ENCODE measurements at places on chromosomes 5 and 9.
A peak's percentile ranks its signal among the peaks of the same experiment; 100 is the strongest.

DNA sequence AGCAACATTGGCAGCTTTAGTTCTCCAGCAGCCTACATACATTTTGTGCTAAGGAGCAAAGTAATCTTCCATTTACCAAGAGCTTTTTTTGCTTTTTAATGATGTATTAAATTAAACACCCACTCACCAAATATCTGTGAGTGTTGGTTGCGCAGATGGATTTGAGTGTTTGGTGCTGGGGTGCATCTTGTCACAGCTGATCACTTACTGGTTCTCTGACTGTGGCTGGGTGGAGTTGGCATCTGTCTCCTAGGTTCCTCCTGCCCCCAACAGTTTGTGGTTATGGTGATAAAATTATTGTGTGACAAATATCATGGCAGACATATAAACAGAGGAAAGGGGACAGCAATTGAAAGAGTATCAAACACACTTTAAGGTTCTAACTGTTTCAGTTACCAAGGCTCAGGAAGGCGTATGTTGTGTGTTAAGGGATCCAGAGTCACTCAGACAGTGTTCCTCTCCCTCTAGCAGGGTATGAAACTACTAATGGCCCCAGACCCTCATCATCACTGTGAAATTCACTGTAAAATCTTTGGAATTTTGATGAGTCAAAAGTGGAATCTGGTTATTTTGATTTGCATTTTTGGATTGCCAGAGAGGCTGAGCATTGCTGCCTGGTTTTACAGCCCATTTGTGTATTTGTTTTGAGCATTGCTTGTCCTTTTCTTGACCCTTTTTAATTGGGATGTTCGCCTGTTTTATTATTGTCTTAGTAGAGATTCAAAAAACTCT is 81.7 kb downstream of the PDE8B start:
- no peak for DNase-seq

- peak; percentile 69 for DNase-seq
Observed at GRCh38 chr5:146751781-146752401, 126.7 kb downstream of the PPP2R2B start.

GRCh38 chr9:89452561-89452960 is 45.4 kb downstream of the SEMA4D start:
- no peak for DNase-seq

DNA sequence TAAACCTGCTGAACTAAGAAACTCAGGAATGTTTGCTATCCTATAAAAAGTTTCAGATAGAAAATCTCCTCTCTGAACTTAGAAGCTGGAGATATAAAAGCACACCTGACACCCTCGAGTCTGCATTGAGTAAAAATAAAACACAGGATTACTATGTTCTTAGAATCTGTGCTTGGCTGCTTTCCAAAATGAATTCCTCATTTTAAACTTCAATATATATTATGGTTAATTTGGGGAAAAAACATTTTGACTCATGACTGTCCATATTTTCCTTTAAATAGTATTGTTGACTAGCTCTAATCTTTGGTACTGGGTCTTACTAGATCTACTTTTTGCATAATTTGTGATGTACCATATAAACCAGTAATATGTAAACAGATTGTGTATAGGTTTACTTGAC is 36.7 kb downstream of the FBXW2 start:
- DNase-seq, result no peak

DNA sequence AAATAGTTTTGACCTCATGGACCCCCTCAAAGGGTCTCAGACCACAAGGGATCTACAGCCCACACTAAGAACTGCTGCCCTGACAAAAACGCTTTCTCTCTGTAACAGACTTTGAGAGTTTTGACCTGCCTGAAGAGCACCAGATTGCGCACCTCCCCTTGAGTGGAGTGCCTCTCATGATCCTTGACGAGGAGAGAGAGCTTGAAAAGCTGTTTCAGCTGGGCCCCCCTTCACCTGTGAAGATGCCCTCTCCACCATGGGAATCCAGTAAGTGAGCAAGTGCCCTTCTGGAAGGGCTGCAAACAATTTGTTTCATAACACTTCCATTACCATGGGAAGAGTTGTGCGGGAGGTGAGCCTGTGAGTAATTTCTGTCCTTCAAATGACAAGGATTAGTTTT is 6.0 kb downstream of the PTTG1 start:
- DNase-seq, result no peak

GRCh38 chr5:137144656-137145055 is 354.5 kb downstream of the SPOCK1 start:
- DNase-seq, result no peak

- DNase-seq, result no peak
Observed at GRCh38 chr9:99557816-99558215, 263.9 kb upstream of the NR4A3 start.

DNA sequence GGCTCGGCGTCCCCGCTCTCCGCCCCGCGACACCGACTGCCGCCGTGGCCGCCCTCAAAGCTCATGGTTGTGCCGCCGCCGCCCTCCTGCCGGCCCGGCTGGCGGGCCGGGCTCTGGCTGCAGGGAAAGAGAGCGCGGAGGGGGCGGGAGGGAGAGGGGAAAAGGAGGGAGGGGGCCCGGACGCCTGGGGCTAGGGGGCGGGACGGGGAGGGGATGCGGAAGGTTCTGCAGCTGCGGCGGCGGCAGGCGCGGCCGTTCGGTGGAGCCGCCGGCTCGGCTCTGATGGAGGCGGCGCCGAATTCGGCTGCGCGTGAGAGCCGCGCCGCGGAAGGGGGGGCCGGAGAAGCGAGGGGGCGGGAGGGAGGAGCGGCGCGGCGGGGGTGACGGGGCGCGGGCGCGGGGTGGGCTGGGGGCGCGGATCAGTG is at the start of gene MARCHF11:
Gene MARCHF11 (minus strand): TSS at position 281 of the 425 bp plus-strand sequence. CDS start 216 bp downstream, at position 65.
- DNase-seq, result no peak

DNA sequence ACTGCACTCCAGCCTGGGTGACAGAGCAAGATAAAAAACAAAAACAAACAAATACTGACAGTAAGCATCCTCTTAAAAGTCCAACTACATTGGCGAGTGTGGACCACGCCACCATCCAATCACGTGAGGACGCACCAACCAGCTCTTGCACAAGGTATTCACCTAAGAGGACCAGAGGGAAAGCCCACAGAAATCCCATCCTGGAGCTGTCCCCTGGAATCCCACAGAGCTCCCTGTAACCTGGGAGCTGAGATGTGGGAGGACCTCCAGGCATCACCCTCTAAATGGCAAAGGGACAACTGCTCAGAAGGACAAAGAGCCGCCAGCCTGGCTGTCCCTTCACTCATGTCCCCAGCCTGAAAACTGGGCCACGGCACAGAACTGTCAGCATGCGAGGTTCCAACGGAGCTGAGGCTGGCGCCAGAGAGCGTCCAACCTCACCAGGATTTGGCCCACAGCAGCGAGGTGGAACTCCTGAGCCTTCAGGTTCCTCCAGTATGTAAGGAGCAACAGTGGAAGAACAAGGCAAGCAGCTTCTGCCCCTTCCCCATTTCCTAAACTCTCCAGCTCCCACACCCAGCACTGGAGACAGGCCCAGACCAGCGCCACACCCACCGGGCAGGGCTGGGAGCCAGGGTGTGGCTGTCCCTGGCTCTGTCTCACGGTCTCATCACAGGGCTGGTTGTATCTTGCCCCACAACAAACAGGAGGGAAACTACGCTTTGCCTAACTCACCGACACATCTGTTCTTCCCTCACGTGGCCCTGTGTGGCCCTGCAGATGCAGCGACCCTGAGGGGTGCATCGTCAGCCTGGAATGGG is 15.2 kb downstream of the IPPK start:
- DNase-seq, result no peak

- DNase-seq, result no peak
Observed at GRCh38 chr5:54462281-54462680, 6.8 kb downstream of the HSPB3 start.

DNA sequence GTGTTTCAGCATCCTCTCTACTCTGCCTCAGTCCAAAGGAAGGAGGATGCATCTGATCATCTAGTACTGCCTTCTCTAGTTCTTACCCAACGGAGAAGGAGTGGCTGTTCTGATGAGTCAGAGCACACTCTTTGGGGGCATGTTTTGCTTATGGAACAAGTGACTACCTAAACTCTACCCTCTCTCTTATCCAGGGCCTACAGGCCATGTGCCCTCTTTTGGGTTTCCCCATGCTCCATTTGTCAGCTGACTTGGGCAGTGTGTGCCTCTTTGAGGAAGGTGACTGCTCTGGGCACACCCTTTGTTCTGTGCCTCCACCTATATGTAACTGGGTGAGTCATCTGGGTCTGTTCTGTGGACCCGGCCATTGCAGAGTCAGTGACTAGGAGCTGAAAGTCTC is 89.6 kb upstream of the BNC2 start:
- DNase-seq, result no peak

- DNase-seq, result no peak
Observed at GRCh38 chr5:17619354-17619753, 9.2 kb downstream of the TAF11L12 start.

DNA sequence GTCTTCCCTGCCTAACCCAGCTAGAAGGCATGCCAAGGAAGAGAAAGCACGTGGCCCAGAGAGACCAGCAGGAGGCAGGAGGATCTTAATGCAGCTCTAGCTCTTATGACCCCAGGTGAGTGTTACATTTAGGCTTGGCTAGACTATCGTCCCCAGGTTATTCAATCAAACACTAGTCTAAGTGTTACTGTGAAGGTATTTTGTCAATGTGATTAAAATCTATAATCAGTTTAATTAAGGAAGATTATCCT is 483.7 kb downstream of the BNC2 start:
- DNase-seq, result no peak

GRCh38 chr9:127585161-127585819 is 26.8 kb upstream of the STXBP1 start:
- no peak for DNase-seq

DNA sequence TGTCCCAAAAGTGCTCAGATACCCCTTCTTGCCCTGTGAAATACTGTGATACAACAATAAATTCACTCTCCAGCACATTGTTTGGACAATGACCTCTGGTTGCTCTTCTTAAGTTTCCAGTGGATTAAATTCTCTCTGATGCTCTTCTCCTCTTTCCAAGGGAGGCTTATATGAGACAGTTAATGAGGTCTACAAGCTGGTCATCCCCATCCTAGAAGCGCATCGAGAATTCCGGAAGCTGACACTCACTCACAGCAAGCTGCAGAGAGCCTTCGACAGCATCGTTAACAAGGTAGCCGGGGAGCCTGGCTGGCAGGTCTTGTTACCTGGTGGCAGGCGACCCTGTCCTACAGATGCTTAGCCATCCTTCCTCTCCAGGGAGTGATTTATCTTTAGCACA is 226.5 kb downstream of the DOCK8 start:
- no peak for DNase-seq

GRCh38 chr9:109270441-109270840 is 50.4 kb downstream of the EPB41L4B start:
- no peak for DNase-seq

GRCh38 chr5:125603321-125603720 is 819.9 kb upstream of the GRAMD2B start:
- no peak for DNase-seq

DNA sequence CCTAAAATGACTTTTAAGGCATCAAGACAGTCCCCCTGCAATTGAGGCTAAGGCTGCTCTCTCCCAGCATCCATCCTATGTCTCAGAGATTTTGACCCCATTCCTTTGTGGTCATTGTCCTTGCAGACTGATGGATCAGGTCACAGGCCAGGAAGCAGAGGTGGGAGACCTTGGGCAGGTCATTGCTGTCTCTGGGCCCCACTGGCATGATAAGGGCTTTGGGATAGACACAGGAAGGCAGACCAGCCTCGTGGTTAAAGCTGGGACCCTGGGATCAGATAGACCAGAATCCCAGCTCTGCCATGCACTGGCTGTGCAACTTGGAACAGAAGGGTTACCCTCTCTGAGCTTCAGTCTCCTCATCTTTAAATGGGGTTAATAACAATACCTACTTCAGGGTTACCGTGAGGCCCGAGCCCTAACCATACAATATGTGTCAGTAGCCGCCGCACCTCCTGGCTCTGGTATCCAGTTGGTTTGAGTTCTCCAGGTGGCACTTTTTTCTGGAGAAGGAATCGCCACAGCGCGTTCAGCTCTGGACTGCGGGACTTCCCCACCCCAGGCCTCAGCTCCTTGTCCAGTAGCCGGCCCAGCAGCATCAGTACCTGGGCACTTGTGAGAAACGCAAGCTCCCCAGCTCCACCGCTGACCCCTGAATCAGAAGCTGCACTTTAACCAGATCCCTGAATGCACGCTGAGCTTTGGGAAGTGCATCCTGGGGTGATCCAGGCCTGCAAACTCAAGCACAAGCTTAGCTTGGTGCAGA is 21.4 kb downstream of the LAMC3 start:
- no peak for DNase-seq

GRCh38 chr9:102569436-102569835 is 425.7 kb upstream of the CYLC2 start:
- DNase-seq, result no peak

DNA sequence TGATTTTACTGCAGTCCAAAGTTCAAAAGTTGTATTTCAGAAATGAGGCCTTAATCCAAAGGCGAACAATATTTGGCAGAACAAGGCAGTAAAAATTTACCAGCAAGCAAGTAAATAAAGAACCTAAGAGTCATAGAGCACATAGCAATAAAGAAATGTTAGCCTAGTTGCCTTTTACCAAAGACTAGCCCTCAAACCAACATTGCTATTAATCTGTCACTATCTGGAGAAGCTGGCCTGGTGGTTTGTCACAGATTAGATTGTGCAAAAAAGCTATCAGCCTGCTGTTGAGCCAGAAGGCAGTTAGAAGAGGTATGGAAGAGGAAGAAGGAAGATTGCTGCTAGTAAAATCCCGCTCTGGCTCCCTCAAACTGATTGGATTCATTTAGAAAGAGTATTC is 304.7 kb upstream of the KLF4 start:
- no peak for DNase-seq

DNA sequence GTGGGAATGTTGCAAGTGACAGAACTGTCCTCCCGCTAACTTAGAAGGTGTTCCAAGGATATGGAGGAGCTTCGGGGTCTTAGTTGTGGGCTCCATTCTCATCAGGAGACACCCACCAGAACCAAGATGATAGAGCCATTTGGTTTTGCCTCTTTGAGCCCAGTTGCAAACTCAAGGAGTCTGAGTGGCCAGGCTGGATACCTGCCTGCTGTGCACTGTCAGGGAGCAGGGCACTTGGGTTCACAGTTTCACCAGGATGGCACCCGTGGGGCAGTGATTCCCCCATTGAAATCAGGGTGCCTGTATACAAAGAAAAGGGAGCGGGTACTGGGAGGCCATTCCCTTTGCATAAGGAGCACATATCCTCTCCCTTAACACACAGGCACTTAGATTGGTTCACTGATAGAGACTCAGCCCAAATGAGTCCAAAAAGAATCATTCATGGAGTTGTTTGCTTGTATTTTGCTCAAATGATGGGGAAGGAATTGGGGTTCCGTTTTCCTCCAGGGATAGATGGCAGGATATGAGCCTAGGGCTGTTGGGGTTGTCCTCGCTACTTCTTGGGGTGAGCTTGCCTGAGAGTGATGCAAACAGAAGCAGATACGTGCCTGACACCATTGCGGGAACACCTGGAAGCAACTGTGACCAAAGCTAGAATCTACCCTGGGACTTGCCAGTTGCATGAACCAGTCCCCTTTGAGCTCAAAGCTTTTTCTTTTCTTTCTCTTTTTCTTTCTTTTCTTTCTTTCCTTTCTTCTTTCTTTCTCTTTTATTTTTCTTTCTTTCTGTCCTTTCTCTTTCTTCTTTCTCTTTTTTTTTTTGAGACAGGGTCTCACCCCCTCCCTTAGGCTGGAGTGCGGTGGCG is 1.3 kb upstream of the PRR7 start:
- DNase-seq, result no peak
